ENCODE measurements at places on chromosomes 7 and 10.

DNA sequence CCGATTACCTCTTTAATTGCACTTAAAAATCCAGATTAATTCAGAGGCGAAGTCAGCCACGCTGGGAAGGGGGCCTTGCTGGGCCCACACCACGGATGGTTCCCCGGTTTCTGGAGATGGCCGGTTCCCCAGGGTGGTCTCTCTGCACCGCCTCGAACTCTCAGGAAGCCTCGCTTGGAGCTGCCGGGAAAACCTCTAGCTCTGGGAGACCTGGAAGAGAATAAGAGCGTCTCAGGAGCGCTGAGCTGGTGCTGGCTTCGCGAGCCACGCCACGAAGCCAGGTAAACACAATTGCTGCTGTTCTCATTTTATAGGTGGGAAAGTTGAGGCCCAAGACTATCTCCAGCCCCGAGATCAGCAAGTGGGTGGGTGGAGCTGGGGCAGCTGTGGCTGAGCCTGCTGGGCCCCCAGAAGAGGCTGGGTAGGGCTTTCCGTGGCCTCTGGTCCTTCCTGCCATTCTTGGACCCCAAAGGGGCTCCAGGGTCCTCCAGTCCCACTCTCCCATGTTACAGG lies 110.4 kb downstream of the MICALL2 start:
- DNase-seq, result no peak

DNA sequence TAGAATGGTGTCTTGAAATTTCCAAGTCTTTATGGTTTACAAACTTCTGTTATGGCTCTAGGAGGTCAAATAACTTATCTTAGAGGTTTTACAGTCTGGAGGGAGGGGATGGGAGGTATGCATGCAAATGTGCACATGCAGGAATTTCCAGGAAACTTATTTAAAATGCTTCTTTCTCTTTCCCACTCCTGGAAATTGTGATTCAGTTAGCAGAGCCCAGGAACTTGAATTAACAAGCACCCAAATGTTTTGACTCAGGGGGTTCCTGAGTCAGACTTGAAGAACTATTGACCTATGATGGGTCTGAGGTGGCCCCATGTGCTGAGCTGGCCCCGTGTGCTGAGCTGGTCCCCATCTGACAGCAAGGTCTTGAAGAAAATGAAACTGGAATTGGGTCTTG lies 669.4 kb downstream of the INHBA start:
- DNase-seq, result no peak

DNA sequence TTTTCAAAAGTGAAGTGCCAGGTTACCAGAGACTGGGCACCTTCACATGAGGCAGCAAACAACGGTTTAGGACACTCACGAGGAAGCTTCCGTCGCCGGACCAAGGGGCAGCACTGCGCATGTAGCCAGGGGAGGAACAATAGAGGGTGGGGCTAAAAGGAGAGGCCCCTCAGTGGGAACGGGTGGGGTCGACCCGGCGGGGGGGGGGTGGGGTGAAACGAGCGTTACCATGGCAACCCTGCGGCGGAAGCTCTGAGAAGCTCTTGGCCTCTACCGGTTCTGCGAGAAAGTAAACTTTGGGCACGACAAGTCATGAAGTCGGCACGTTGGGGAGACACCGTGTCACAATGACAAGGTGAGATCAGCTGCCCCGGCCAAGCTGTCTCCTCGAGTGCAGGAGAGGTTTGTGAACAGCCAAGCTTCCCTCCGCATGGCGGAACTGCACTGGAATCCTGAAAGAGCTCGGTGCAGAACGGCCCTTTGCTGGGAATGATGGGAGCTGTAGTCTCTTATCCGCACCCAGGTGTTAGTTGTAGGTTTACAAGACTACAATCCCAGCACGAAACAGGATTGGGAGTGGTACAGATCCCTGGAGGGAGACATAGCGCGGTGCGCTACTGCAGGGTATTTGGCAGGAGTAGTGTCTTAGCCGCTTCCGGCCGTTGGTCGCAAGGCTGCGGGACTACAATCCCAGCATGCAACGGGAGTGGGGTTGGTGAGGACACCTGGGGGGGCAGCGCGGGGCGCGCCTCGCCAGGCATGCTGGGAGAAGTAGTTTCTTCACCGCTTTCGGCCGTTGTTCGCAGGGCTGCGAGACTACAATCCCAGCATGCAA lies 72.8 kb upstream of the ZNF722 start:
- no peak for DNase-seq

DNA sequence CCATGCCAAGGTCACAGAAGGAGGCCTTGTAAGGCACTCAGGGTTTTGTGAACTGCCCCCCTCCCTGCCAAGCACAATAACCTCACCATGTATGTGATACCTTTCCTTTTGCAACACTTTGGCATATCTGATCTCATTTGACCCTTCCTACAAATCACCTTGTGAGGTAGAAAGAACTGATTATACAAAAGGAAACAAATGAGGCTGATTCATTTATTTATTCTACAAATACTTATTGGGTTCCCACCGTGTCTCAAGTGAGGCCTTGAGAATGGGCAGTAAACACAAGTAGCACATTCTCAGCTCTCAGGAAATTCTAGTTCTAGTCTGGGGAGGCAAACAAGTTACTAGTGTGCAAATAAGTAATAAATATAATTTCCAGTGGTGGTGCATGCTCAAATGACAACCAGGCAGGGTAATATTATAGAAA lies 19.6 kb downstream of the PLCE1 start:
- DNase-seq, result no peak

- DNase-seq, result no peak
These were observed 41.9 kb downstream of the AUTS2 start for GRCh38 chr7:69640216-69640615.

- DNase-seq, result no peak
These were observed 152.5 kb downstream of the SLC25A13 start for GRCh38 chr7:96169439-96169838.

GRCh38 chr10:132585732-132586722 lies 48.4 kb downstream of the INPP5A start:
- no peak for DNase-seq

GRCh38 chr10:88592906-88593305 lies 6.3 kb downstream of the LIPJ start:
- DNase-seq, result no peak

DNA sequence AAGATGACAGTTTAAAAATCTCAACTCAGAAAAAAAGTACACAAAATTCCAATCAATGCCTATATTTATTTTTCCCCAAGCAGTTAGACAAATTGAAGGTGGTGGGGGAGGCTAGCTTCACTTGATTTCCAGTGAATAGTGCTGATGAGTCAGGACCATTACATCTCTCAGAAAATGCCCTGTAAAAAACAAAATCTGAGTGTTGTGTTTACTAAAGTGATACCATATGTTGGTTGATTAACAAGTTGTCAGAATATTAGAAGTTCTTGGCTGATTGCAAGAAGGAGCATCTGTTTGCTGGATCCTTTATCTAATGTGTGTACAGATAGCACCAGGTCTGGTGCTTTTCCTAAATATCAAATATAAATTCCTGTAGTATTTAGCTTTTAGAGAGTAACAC lies 31.3 kb upstream of the KIAA1217 start:
- DNase-seq, result no peak

GRCh38 chr7:80763289-80763688 lies 124.8 kb downstream of the CD36 start:
- DNase-seq, result no peak

DNA sequence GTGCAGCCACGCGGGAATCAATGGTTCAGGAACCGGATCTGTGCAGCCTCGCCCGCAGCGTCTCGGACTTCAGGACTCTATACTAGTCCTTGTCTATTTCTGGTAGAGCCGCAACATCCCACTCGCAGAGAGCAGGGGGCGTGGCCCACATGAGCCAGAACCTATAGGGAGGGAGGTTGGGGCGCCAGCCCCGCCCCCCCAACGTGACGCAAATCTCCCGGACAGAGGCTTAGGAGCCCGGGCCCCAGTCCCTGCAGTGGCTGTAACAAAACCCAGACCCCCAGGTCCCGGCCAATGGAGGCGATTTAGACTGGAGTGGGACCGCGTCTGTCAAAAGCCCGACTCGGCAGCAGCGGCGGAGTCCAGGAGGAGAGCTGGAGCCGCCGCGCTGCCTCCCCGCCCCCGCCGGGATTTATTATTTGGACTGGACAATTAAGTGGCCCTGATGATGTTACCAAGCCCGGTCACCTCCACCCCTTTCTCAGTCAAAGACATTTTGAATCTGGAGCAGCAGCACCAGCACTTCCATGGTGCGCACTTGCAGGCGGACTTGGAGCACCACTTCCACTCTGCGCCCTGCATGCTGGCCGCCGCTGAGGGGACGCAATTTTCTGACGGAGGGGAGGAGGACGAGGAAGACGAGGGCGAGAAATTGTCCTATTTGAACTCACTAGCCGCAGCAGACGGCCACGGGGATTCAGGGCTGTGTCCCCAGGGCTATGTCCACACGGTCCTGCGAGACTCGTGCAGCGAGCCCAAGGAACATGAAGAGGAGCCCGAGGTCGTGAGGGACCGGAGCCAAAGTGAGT lies at the start of gene NKX2-3:
TSS of gene NKX2-3 (plus strand) at position 256 of the 809 bp plus-strand sequence. CDS start at position 446, 190 bp downstream.
- no peak for DNase-seq

DNA sequence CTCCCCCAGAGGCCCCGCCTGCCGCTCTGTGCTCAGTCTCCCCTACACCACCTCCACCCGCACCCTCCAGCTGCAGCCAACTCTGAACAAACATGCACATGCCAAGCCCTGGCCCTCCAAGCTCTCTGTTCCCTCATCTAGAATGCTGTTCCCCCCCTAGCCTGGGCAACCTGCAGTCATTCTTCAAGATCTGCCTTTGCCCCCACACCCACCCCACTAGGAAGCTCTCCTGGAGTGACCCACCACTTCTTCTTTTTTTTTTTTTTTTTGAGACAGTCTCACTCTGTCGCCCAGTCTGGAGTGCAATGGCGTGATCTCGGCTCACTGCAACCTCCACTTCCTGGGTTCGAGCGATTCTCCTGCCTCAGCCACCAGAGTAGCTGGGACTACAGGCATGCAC lies 13.7 kb downstream of the MYL10 start:
- no peak for DNase-seq

DNA sequence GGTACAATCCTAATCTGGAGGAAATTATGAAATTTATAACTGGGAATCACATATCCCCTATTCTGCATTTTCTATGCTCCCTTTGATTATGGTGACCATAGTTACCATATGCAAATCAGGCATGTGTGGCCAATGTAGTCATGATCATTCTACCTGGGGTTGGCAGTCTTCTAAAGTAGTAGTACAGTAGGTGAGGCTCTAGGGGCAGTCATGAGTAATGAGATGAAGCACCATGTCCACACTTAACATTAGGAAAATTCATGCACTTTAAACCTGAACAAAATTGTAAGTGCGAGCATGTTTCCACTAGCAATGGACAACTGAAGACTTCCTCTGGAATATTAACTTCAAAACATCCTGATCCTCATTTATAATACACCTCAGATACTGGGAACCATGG lies 545.9 kb downstream of the SUGCT start:
- no peak for DNase-seq

GRCh38 chr10:79027147-79028055 lies 41.4 kb upstream of the ZMIZ1 start:
- no peak for DNase-seq

DNA sequence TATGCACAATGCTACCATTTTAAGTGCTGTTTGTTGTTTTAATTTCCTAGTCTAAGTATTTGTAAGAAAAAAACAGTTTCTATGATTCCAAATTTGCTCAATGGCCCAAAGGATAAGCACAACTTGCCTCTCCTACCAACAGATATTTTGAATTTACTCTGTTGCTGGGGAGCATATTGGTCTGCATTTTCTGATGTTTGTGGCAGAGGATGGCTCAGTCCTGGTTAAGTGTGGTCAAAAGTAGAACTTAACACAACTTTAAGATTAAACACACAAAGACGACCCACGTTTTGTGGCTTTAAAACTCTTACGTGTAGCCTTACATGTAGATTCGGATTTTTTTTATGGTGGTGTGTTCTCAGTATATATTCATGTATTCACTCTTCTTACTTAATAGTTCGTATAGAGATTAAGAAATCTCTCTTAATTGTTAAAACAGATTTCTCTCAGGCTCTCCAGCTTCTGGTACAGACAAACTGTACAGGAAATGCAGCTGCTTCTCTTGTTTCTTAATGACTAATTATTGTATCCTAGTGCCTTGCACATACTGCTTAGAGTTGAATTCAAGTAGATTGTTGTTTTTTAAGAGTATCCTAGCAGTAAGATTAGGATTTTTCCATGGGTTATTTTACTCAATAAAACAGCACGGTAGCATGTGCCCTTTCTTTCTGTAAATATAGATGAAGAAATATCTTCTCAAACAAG lies 86.2 kb downstream of the GPR85 start:
- DNase-seq, result no peak

DNA sequence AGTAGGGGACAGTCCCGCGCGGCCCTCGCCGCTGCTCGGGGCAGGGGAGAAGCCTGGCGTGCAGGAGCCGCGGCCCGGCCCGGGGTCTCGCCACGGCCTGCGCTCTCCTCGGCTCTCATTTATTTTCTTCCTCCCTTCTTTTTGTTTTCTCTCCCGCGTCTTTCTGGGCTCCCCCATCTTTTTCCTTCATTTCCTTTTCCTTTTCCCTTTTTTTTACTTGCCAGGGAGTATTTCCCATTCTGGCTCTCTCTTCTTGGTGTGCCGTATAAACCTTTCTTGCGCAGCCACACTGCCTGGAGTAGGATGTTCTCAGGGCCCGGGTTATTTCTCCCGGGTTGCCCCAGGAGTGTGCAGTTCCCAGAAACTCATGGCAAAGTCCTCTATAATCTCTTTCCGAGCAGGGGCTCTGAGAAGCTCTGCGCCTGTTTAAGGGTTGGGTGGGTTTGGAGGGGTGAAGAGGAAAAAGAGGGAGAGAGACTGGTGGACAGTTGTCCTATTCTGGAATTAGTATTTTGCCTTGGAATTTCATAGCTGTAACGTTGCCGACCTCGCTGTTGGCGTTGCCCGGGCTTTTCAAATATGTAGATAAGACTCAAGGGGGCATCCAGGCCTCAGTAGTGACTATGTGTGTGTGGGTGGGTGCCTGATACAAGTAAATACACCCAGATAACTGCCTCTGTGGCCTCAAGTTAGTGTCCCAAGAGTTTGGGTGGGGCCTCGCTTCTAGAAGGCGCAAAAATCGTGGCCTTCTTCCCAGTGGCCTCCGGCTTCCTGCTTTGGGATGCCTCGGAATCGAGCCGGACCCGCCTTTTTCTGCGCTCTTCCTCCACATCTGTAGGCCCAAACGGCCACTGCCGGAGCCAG lies 4.3 kb upstream of the ZNF503 start:
- no peak for DNase-seq

- DNase-seq, result no peak
These were observed 166.6 kb upstream of the NRG3 start for GRCh38 chr10:81708416-81708815.
